Stomach (tissue), 19 donors: ENCODE measurements at places on chromosomes 6 and 20. TPM values are rescaled to one million over a fixed set of nuclear protein-coding genes. Genes with fewer than 3 reads are reported as not detected.

The ARG1 gene
- total RNA-seq: not detected

The FNDC1 gene
- not detected for total RNA-seq

The FOXA2 gene
- 26.1 TPM for total RNA-seq

The SLC35F1 gene
- total RNA-seq: 0.72 TPM

The IP6K3 gene
- total RNA-seq: 73.5 TPM

The TUBB1 gene
- total RNA-seq: not detected

The CAP2 gene
- total RNA-seq: 7.0 TPM

The GFOD1 gene
- 15.2 TPM for total RNA-seq

The UBE2C gene
- total RNA-seq: 14.6 TPM

The CYP39A1 gene
- 7.9 TPM for total RNA-seq

The IRF4 gene
- total RNA-seq: not detected

The BCAS1 gene
- 70.7 TPM for total RNA-seq

The RAB44 gene
- not detected for total RNA-seq

The DZANK1 gene
- total RNA-seq: 1.4 TPM

The LRRN4 gene
- total RNA-seq: 1.1 TPM

The PSORS1C2 gene
- total RNA-seq: not detected

The KCNQ2 gene
- not detected for total RNA-seq

The SCAND1 gene
- total RNA-seq: 118 TPM

The LINC00237 gene
- not detected for total RNA-seq

The OR2B6 gene
- total RNA-seq: not detected

The MICA gene
- 11.1 TPM for total RNA-seq

The DAAM2 gene
- 9.3 TPM for total RNA-seq

The MTFR2 gene
- total RNA-seq: 1.8 TPM

The TRAPPC3L gene
- total RNA-seq: not detected

The ZFP57 gene
- total RNA-seq: not detected
